ENCODE measurements at places on chromosomes 7 and 10.

DNA sequence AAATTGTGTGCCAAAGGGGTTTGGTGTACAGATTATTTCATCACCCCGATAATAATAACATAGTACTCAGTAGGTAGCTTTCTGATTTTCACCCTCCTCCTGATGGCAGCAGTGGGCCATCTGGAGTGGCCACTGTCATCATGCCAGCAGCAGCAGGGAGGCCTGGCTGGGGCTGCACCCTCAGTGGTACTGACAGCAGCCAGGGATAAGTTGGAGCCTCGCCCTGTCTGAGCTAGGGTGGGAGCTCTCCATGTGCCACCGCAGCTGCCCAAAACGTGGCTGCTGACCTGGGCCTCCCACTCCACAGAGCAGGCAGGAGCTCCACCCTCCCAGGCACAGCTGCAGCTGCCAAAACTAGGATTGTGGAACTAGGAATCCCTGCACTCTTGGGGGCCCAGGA is 700.8 kb upstream of the KCND2 start:
- DNase-seq = no peak

DNA sequence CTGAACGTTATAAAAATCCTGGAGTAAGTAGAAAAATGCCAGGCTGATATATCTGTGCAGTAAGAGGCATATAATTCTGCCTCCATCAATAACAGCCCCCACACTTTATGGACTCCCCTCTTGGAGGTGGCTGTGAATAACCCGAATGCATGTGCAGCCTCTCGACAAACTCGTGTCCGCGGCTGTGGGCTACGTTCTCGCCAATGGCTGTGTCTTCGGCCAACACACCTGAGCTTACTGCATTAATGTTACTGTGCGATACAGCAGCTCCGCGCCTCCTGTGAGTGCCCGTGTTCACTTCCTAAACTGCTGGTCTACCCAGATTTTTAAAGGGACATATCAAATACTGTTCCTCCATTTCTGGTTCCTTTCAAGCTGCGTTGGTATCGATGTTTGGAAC is 209.4 kb downstream of the ADARB2 start:
- no peak for DNase-seq

GRCh38 chr7:2544541-2545188 is 10.7 kb downstream of the BRAT1 start:
- DNase-seq = no peak

GRCh38 chr7:50676740-50677637 is 105.7 kb downstream of the GRB10 start:
- DNase-seq = no peak

DNA sequence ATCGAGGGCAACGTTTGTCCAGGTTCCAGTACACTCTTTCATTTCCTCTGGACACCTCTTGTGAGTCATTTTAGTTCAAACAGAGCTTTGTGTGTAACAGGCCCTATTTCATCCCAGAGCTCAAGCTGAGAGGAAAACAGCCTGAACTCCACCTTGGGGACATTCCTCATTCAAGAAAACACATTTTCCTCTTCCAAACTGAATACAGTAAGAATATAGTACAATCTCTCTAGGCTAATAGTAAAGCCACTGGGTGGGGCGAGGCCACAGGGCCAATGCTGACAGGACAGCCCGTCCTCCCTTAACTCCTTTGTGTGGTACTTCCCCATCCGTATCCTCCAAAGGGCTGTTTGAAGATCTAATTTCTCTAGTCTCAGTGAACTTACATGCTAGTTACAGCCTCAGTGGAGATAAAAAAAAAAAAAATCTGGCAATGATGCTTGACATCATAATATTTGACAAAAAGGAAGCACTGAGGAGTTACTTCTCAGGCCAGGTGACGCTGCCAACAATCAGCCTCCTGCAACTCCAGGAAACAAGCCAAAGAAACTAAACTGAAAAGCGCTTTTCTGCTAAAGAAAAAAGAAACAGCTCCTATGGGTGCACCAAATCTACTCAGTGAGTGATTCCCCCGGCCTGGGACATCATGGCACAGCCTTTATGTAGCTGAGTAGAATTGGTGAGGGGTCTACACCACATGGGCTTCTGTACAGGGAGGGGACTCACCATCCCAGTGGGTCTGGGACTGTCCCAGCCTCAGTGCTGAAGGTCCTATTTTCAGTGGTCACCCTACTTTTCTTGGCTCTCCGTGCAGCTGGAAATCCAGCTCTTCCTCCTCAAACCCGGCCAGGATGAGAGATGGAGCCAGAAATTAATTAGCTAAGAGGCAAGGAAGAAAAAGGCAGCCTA is 238.2 kb upstream of the NEBL start:
- DNase-seq = no peak

DNA sequence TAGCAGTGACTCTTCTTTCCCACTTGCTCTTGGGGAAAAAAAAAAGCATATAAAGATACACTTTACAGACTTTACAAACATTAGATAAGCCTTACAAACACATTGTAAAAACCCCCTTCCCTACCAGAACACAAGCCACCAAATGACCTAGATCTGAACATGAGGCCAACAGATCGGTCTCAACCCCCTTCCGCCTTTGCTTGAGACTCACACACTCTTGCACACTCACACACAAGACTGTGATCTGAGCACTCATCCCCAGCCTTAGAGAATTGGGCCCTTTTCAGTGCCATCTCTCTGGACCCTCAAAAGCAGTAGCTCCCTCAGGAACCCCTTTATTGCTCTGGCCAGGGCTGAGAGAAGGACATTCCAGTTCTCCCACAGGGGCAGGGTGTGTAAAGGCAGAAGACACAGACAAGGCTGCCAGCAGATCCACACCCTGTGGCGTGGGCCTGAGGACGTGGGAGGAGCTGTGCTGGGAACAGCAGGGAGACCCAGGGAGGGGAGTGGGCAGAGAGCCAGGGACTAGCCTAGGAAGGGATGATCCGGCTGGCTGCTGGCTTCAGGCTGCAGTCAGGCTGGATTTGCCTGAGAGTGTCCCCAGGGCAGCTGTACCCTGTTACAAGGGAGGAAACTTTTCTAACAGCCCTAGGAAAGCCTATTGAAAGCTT is 206.7 kb downstream of the KIAA1217 start:
- DNase-seq = peak; percentile 36

DNA sequence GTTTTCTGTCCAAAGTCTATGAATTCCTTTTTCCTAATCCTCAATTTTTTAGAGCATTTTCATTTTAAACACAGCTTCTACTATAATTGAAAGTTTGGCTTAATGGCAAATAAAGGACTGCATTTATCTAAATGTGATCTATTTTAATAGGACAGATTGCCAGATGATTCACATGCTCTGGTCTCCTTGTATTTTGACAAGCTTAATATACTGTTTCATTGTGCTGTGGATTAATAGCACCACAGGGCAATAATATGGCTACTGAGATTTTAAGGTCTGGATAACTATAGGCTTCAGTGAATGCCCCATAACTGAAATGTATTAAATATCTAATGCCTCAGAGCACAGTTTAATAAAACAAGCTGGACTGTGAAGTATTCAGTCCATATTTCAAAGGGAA is 1362.8 kb downstream of the XPNPEP1 start:
- DNase-seq = no peak

DNA sequence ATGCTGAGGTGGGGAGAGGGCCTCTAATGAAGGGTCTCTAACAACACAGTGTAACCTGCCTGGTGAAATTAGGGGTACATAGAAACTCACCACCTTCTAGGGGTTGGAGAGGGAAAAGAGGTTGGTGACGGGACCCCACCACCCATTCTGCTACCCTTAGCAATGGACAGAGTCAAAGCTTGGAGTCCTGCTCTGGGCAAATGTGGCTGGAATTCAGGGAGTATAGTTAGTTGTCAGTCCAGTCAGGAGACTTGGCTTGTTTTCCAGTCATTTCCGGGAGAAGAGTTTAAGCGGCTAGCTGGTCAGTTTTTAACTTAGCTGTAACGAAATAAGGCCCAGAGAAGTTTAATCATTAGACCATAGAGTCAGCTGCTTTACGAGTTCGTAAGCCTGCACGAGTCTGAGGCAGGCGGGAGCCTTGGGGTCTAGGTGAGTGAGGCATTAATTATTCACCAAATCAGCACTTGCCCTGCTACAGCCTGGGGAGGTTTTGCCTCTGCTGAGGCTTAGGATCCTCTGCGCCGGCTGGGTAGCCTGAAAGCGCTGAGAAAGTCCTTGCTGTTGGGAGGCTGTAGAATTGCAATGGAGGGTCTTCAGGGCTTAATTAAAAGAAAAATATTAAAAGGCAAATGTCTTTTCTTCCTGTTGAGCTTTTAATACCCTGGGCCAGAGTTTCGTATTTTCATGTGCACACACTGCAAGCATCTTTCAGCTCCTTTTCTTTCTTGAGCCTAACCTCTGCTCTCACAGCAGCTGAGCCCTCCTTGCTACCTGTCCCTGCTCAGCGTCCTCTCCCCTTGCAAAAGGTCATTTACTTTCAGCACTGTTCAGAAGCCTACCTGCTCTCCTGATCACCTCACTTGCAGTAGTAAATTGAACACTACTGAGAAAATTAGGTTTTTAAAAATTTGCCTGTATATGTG is 1.5 kb upstream of the LAMB1 start:
- no peak for DNase-seq

GRCh38 chr10:31426401-31426800 is 107.4 kb downstream of the ZEB1 start:
- no peak for DNase-seq

- DNase-seq = no peak
Measured at GRCh38 chr10:69290993-69291392, 12.7 kb downstream of the HK1 start.

DNA sequence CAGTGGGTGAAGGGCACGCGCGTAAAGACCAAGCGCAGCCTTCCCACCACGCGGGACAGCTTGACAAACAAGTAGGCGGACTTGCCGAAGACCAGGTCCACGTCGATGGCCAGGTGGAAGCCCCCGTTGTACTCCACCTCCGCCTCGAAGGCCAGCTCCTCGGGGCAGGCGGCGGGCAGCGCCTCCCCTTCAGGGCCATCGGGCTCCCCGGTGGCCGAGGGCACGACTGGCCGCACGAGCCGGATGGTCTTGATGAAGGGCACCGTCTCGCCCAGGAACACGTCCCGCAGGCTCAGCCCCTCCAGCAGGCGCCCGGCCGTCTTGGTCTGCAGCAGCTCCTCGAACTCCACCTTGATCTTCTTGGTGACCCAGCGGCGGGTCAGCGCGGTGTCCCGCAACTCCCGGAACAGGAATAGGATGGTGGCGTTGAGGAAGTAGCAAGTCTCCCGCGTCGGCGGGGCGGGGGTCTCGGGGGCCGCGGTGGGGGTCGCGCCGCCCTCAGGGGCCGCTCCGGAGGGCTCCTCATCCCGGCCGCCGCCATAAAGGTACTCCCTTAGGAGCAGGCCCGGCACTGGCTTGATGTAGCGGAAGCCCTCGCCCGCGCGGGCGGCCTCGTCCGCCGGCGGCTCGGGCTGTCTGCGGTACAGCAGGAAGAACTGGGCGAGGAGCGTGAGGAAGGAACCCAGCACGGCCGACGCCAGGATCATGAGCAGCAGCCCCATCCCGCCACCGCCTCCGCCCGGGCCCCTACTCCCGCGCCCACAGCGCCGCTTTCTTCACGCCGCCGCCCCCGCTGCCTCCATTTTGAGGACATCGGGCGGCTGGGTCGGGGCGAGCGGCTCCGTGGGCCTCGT is 507 bp downstream of the PDZD8 start:
- DNase-seq = no peak

DNA sequence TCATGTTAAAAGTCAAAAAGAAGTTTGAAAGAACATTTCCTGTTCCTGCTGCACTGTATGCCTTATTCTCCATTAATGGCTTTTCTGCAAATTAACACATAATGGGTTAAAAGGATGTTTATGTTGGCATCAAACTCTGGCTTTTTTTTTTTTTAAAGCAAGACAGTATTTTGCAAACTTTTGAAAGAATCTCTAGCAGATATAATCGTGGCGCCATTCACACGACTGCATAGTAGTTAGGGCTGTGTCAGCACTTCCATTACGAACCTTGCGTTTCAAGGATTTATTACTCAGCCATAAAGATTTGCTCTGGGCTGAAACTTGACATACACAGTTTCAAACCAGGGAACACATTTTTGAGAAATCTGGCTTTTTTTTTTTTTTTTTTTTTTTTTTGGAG is 207.8 kb downstream of the DYNC1I1 start:
- DNase-seq = no peak

DNA sequence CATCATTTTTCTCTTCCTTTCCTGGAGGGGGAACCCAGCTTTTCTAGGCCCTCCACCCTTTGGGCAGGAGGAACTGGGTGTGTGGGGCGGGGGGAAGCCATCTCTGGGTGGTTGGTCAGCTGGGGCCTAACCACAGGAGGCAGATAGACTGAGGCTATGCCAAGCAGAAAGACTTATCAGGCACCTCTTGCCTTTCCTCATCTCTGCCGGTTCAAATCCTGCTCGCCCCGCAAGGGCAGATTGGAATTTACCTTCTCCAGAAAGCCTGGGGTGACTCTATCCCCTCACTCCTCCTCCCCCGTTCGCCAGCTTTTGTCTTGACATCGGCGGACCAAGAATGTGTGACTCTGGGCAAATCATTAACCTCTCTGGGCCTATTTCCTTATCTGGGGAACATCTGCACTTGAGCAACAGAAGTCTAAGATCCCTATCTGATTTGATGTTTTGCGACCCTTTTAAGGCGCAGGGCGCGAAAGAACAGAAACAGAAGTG is 584 bp upstream of the GARS1 start:
- DNase-seq = no peak

DNA sequence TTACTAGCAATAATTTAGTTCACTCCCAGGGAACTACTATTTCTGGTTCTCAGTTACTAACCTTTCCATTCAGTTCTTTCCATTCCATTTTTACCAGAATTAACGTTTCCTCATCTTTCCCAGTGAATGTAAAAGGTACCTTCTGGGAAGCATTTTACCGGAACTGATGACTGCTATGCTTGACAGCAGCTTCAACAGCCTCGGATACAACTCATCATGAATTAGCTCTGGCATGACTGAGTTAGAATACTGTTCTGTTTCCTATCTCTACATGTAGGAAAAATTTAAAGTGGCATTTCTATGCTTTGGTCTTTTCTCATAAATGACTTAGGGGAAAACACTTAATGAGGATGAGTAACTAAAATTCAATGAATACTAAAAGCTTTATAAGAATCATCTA is 18.6 kb downstream of the TAS2R41 start:
- DNase-seq = no peak

DNA sequence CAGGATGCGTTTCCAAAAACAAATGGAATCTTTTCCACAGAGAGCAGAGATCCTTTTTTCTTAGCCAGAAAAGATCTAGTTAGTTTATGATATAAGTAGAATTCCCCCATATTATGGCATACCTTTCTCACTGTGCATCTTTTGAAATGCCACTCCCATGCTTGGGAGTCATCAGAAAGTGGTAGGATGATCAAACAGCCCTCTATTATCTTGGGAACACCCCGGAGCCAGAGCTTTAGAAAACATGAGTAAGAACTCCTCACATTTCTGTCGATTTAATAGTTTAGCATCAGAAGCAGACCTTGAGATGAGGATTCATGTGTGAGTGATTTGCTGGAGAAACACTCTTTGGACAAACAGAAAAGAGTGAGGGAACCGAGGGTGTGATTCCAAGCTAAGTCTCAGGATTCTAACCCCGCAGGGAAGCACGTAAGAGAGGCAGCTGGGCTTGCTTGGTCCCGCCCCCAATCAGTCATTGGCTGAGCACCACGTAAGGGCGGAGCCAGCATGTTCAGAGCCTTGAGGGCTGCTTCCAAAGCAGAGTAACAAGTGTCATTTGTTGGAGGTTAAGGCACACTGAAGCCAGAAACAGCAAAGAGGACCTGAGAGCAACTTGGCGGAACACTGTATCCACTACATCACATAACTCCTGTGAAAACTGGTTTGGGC is 43.7 kb upstream of the NXPH1 start:
- no peak for DNase-seq

All from LNCaP clone FGC (cell line).